ENCODE measurements at places on chromosomes 5 and 9. TPM values are rescaled to one million over a fixed set of nuclear protein-coding genes. Genes with fewer than 3 reads are reported as not detected.

DNA sequence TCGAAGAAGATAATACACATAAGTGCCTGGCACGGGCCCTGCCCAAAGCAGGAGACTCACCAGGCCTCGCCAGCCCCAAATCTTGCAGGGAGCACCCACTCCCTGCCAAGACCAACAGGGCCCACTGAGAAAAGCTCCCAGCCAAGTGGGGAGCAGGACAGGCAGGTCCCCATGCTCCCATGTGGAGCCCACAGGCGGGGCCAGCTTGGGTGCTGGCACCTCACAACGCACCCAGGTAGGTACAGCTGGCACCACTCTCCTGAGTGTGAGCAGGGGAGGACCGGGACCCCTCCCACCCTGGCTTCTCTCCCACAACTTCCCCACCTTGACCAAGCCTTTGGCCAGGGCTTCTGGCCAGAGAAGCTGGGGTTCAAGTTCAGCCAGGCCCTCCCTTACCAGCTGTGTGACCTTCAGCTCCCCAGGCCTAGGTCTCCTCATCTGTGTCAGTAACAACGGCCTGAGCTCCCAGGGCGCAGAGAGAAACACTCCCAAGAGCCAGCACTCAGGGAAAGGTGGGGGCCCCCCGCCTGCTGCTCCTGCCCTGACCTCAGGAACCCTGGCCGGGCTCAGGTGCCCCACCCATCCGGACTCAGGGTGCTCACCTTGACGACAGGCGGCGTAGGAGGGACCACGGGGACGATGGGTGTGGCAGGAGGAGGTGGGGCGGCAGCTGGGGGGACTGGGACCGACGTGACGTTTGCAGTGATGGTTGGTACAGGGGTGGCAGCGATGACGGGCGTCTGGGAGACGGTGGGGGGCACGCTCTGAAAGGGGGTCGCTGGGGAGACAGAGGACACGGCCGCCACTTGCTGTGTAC lies 17.8 kb downstream of the BRD3 start:
- DNase-seq: no peak

GRCh38 chr5:142411656-142412425 lies 87.0 kb upstream of the SPRY4 start:
- no peak for DNase-seq

DNA sequence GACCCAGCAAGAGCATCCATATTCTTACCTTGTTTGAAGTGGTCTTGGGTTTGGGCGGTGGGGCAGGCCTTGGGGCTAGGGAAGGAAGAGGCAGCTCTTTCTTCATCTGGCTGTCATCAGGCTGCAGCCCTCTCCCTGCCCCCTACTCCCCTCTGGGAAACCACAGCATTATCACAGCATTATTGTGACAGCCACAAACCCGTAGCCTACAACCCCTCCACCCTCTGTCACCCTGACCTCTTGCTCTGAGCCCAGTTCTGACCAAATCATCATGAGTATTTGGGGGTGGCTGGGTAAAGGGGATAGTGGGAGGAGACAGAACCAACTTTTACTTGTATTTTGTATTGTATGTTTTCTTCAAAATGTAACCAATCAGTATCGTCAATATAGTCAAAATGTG lies 94.3 kb upstream of the ARRDC3 start:
- no peak for DNase-seq

- DNase-seq: peak; percentile 48
These were observed 17.9 kb upstream of the ASS1 start for GRCh38 chr9:130426883-130427282.

GRCh38 chr5:1656271-1656975 lies 132.7 kb upstream of the LPCAT1 start:
- DNase-seq: no peak

- no peak for DNase-seq
These were observed 9.4 kb downstream of the LCN12 start for GRCh38 chr9:136961279-136962065.

DNA sequence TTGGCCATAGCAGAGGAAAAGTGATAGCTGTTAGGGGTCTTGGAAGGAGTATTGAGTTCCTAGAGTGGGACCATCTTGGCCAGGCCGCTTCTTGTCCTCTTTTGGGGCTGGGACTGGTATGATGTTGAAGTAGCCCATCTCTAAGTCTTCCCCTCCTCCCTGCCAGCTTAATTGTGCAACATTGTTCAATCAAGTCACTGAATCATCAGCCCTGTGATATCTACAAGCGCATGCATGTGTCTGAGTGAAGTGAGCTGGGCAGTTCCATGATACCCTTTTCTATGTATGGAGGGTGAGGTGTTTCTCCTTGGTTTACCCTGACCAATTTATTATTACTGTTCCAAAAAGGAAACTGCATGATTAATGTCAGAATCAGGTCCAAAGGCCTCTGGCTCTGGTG lies 112.2 kb downstream of the C9orf152 start:
- DNase-seq: no peak

GRCh38 chr5:77390795-77391194 lies 101.3 kb downstream of the WDR41 start:
- DNase-seq: no peak

DNA sequence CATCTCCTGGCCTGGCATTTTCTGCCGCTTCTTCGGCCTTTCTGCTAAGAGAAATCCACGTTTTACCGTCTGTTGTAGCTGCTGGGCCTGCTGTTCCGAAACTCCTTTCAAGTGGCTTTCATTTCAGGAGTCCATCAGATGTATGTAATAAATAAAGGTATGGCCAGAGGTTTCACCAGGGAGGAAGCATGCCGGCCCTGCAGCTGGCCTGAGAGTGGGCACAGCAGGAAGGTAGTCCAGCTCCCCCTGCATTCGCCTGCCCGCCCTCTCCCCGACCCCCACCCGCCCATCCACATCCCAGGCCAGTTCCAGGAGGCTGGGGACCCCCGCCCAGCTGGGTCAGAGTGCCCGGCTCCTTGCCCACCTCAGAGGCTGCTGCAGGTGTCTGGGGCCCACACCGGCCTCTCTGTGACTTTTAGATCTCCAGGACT lies 46.4 kb upstream of the EXOC3 start:
- DNase-seq: no peak

DNA sequence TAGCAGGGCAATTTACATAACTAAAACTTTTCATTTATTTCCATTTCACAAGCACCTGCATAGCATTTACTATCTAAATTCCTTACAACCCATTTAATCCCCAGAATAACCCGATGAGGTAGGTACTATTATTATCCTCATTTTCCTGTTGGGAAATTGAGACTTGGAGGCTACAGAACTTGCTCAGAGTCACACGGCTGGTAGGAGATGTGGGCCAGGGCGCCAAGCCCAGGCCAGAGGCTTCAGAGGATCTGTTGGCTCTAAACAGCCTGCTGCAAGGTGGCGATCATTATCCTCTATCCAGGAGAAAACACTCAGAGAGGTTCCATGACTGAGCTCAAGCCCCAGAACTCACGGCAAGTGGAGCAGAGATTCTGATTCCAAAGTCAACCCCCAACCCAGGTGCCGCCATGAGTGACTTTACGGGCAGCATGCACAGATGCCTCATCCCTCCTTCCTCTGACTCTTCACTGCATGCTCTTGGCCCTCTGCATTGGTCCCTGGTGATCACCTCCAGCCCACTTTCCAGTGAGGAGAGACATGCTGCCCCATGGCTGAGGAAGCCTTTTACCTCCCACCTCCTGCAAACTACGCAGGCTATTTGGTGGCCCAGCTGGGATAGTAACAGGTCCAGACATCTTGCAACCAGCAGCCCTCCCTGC lies 168.4 kb upstream of the FSTL4 start:
- DNase-seq: no peak

DNA sequence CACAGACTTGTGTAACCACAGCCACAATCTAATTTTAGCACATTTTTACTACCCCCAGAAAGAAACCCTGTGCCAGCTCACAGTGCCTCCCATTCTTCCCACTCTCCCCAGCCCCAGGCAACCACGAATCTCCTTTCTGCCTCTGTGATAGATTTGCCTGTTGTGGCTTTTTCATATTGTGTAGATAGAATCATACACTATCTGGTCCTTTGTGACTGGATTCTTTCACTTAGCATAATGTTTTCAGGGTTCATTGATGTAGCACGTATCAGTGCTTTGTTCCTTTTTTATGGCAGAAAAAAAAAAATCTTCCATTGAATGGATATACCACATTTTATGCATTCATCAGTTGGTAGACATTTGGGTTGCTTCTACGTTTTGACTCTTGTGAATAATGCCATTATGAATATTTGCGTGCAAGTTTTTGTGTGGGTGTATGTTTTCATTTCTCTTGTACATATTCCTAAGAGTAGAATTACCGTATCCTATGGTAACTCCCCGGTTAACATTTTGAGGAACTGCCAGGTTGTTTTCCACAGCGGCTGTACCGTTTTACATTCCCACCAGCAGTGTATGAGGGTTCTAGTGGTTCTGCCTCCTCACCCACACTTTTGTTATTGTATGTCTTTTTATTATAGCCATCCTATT lies 64.5 kb downstream of the RCL1 start:
- DNase-seq: no peak

DNA sequence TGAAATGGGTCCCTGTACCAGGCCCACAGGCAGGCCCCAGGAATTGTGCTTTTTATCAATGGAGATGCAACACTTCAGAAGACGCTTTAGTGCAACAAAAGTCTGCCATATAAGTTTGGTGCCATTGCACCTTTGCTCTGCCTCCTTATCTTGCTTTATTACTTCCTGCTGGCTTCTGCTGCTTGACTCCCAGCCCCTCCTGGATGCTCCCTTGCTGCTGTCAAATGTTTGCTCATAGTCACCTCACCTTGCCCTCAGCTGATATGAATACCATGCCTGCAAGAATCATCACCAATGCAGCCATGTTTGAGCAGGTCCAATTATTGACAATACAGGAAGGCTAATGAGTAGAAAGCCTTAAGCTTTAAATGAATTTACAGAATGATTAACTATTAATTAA lies 25.4 kb downstream of the MEGF10 start:
- no peak for DNase-seq

DNA sequence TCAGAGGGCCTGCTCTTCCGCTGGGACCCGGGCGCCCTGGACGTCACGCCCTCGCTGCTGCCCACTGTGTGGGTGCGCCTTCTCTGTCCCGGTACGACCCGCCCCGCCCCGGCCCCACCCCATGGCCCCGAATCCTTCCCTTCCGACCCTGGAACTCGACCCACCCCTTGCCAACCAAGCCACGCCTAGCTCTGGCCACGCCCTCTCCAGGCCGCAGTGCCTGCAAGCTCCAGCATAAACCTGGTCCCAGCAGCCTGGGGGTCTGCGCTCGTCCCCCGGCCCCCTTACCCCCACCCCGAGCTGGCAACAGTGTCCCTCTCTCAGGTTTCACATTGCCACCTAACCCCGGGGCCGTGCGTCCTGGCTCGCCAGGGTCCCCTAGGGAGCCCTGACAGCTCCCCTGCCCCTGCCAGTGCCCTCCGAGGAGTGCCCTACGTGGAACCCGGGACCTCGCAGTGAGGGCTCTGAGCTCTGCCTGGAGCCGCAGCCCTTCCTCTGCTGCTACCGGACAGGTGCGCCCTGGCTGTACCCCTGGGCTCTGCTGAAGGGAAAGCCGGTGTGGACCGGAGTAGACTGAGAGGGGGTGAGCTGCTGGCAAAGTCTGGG lies 3.4 kb downstream of the ADGRD2 start:
- peak; percentile 71 for DNase-seq

GRCh38 chr5:123455640-123456039 lies 32.4 kb upstream of the CEP120 start:
- no peak for DNase-seq

- no peak for DNase-seq
These were observed 13.7 kb upstream of the KIF4B start for GRCh38 chr5:154999865-155000264.

DNA sequence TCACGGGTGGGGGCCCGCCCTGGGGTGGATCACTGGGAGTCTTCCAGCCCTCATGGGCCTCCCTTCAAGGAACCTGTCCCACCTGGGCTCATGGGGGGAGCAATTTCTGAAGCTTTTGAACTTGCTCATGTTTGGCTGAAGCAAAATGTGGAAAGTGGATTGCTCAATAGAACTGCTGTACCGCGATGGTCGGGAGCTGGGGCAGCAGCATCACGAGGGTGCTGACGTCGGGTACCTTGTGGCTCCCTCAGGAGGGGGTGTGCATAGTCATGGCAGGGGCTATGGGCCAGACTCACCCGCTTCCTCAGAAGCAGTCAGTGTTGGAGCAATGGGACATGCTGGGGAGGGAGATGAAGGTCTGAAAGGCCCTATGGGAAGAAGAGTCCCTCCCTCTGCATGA lies 57.9 kb downstream of the PRRT1B start:
- DNase-seq: no peak

DNA sequence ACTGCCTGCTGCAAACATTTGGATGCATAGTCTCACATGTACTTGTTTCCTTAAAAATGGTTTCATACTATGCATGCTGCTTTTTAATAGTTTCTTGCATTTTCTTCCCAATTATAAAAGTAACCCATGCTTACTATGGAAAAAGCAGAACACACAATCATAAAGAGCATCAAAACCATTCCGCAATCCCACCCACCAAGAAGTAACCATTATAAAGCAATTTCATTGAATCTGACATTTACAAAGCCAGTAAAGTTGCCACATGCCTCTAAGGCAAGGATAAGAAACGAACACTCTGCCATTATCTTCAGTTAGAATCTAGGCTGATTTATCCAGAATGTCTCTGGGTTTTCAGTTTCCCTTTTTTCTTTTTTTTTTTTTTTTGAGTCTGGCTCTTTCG lies 92.7 kb upstream of the OSMR start:
- DNase-seq: no peak

DNA sequence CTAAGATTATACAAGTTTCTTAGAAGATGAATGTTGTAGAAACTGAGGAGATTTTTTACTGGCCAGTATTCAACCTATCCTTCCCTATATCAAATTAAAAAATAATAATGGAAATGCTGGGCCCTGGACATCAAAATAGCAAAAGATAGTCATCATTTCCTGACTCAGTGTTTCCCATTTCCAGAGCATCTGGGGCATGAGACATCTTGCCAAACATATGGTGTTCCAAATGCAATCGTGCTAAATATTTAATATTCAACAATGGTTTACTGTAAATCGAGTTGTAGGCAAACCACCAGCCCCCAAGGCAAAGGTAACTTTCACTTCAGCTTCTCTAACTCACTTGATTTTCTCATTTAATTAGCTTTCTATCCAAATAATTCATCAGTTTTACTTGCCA lies 152.9 kb downstream of the FRMD3 start:
- DNase-seq: no peak

- DNase-seq: peak; percentile 56
These were observed 53.7 kb downstream of the G3BP1 start for GRCh38 chr5:151825445-151825844.

DNA sequence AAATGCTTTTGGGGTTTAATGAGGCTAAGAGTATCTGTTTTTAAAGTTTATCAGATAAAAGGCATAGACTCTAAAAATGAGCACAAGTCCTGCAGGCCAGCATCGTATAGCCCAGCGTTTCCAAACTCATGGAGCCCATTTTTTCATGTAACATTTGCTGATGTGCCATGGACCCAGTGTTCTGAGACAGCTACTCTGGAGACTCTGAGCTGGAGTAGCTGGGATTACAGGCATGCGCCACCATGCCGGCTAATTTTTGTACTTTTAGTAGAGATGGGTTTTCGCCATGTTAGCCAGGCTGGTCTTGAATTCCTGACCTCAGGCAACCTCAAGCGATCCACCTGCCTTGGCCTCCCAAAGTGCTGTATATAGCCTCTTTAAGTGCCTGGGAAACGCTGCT lies 15.8 kb downstream of the GLRX start:
- DNase-seq: no peak

MARCOL gene
- 0.11 TPM for polyA plus RNA-seq

LVRN gene
- polyA plus RNA-seq: 0.03 TPM

OGN gene
- not detected for polyA plus RNA-seq

NUTM2G gene
- not detected for polyA plus RNA-seq

POLK gene
- polyA plus RNA-seq: 12.2 TPM

SARDH gene
- polyA plus RNA-seq: not detected

LCN15 gene
- polyA plus RNA-seq: 0.07 TPM

Measured in A549 (cell line).